ENCODE measurements at places on chromosomes 5 and 9.

DNA sequence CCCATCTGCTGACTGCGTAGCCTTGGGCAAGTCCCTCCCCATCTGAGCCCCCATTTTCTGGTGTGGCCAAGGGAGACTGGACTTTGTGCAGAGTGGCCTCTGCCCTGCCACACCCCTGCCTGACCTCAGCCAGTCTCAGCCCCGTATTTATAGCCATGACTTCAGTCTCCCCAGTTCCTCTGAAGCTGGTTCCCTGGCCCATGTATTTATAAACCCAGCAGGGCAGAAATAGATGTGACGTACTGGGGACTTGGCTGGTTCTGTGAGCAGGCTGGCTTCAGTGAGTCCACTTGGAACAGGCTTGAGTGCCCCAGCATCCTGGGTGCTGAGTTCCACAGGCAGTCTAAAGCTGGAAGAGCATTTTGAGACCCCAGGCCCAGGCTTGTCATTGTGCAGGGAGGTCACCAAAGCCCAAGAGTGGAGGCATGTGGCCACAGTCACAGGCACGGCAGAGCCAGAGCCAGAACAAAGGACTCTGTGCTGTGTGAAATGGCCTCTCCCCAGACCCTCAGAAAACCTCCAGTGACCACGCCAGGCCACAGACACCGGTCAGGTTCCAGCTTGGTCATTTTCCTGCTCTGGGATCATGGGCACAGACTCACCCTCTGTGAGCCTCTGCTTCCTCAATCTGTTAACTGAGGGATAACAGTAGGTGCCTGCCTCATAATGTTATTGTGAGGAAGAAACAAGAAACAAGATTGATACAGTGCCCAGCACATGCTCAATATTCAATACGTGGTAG is 30.4 kb upstream of the SYNPO start:
- no peak for DNase-seq

DNA sequence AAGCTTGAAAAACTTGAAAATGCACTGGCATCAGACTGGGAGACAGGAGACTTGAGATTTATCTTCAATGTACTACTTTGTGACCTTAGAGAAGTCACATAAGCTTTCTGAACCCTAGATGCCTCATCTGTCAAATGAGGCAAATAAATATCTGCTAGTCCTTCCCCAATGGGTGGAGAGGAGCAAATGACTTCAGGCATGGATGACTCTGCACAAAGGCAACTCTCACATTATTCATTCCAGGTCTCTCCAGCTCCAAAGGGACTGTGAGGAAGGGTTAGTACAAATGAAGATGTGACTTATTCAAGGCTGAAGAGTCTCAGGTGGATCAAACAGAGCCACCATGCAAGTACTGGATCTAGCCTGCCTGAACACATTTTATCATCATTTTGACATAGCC is 228.7 kb downstream of the SLIT3 start:
- DNase-seq: no peak

DNA sequence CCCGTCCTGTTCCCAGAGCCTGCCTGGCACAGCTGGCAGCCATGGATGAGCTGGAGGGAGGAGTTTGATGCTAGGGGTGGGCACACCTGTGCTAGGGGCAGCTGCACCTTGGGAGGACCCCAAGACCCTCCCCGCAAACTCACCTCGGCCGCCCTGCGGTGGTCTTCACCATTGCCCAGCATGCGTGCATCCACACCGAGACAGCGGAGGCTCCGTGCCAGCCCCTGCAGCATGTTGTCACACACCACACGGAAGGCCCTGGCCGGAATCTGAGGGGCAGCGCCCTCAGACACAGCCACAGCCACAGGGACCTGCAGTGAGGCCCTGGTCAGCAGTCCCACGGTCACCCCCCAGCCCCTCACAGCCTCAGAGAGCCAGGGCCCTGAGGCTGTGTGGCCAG is 45.9 kb upstream of the NRARP start:
- DNase-seq: no peak

- DNase-seq: no peak
Measured at GRCh38 chr5:91158011-91158410, 225.1 kb downstream of the ARRDC3 start.

- no peak for DNase-seq
Measured at GRCh38 chr9:136835162-136835931, 6.9 kb upstream of the AJM1 start.

GRCh38 chr5:100768221-100768620 is 134.9 kb downstream of the ST8SIA4 start:
- DNase-seq: no peak

GRCh38 chr5:33817301-33817700 is 74.5 kb downstream of the ADAMTS12 start:
- DNase-seq: no peak

DNA sequence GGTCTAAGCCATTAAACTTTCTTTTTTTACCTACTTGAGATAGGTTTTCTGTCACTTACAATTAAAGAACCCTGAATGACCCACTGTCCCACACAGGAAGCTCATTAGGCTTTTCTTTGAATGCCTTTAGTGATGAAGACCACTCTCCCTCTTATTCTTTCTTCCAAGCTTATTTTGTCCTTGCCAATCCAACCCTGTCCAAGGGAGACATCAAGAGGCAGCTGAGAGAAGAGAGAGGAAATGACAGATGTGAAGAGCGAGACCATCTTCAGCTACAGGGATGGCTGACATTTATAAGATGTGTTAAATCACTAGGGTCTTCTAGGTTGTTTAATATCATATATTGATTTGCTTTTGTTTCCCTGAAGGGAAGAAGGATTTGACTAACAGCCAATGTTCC is 133.5 kb downstream of the FAM114A2 start:
- DNase-seq: no peak
